Right renal pelvis (tissue), 4 donors: ENCODE measurements at places on chromosomes 1 and 21.

GRCh38 chr1:206583707-206584648 is 28.3 kb downstream of the EIF2D start:
- no peak for DNase-seq

DNA sequence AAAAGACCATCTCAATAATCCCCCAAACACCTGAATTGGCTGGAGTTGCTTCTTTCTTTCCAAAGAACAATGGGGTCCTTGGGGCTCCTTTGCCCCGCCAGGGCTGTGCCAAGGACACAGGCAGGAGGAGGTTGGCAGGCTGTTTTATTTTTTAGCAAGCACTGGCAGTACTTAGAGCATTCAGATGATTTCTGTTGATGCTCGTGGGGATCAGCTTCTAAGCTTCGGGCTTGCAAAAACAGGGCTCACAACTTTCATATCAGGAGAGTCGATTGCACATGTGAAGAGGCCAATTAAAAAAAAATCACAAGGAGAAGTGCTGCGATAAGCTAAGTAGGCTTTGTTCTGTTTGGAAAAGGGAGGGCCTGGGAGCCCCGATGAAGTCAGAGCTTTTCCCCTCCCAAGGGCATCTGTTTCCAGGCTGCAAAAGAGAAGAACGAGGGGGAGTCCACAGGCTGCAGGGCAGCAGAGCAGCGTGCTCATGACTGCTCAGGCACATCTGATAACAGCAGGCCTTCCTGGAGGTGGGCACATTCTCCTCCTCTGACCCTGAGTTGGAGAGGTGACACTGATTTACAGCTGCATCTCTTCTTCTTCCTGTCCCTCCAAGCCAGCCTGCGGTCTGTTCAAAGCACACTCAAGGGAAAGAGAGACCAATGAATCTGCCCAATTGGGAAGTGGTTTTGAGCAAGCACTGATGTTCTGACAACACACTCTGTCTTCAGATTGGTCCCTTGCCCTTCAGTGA is 27.3 kb upstream of the BCAR3 start:
- DNase-seq = no peak

DNA sequence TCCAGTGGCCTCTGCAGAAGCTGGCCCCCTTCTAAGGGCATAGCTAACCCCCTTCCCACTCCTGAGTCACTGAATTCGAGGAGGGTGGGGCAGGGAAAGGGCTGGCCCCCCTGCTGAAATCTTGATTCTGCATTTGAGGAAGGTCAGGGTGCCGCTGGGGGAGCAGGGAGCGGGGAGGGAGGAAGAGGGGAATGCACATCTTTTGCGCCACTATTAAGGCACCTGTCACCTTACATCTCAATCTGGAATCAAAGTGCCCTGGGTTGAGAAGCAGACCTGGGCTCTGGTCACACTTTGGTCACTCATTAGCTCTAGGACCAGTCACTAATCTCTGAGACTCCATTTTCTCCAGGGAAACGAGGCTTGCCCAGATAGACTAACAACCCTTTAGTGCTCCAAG is 62.0 kb downstream of the TOR1AIP2 start:
- no peak for DNase-seq

DNA sequence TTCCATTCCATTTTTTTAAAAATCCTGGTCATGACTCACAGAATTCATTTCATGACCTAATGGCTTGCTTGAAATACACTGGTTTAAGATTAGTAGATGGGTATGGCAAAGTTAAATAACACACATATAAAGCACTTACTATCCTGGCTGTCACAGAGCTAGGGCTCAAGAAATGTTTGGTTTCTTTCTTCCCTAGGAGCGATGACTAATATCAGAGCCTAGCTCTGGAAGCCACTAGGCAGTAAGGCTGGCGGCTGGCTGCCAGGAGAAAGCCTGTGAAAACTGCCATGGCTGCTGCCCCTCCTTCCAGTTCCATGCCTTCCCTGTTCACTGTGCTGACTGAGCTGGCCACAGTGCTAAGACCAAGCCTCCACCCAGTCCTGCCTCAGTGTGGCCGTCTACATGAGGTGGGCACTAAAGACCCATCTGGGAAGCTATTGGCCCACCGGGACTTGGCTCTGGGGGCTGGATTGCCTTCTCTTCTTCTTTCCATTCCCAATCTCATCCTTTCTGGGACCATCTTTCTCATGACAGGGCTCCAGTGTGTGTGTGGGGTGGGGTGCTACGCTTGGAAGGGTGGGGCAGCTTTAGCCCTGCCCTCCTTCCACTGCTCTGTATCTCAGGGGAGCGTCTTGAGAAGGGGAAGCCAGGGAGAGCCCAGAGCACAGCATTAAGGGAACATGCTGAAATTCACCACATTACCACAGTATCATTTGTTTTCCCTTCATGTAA is 10.8 kb upstream of the ASCL5 start:
- no peak for DNase-seq

DNA sequence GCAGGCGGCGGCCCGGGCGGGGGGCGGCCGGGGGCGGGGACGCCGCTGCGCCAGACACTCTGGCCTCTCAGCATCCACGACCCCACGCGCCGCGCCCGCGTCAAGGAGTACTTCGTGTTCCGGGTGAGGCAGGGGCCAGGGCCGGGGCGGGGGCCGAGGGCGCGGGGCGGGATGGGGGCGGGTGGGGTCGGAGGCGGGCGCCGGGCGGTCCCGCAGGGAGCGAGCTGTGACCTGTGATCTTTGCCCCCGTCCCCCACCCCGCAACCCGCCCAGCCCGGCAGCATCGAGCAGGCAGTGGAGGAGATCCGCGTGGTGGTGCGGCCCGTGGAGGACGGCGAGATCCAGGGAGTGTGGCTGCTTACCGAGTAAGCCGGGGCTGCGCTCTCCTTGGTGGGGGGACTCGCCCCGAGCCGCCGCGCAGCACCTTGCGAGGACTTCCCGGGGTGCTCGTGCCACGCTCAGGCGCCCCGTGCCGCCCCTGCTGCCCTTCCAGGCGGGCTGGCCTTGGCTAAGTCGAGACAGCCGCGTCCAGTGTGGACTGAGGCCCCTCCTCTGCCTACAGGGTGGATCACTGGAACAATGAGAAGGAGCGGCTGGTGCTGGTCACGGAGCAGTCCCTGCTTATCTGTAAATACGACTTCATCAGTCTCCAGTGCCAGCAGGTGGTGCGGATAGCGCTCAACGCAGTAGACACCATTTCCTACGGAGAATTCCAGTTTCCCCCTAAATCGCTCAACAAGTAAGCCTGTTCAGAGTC is 514 bp downstream of the TPRG1L start:
- DNase-seq = no peak
